ENCODE measurements at places on chromosomes 12 and 14.

DNA sequence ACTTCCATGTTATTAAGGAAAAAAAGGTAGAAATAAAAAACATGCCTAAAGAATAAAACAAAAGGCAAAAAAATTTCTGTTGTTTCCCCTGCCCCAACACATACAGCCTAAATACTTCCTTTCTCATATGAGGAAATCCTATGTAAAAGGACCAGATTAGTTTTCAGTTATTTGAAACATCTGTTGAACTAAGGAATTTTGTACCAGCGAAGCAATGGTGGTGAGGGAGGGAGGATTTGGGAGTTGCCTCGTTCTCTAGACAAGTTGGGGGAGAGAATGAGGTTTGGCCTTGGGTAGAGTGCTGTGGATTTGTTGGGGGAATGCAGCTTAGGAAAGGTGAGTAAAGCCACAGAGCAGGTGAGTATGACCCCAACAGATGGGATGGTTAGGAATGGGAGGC, 141.5 kb upstream of the RFLNA start:
- no peak for DNase-seq

DNA sequence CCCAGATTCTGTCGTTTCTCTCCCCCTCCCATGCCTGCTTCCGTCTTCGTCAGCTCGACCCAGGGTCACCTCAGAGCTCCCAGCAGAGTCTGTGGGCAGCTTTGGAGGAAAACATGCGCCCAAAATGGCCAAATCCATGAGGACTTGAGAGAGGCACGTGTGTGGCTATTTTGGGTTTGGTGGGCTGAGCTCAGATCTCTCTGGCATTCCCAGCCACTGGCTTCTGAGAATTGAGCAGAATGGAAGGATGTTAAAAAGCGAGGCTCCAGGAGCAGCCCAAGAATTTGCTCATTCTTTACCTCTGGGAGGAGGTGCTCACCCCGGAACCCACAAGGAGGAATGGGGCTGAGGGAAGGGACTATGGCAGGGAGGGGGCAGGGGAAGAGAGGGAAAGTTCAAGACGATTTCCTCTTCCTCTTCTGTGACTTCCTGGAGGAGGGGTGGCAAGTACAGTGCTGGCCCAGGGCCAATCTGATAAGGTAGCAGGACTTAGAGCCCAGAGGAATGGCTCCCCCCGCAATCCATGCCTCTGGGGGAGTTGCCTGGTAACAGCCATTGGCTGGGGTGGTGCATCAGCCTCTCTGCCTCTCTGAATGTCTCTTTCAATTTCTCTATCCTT, 20.1 kb downstream of the TSPAN9 start:
- DNase-seq: no peak

DNA sequence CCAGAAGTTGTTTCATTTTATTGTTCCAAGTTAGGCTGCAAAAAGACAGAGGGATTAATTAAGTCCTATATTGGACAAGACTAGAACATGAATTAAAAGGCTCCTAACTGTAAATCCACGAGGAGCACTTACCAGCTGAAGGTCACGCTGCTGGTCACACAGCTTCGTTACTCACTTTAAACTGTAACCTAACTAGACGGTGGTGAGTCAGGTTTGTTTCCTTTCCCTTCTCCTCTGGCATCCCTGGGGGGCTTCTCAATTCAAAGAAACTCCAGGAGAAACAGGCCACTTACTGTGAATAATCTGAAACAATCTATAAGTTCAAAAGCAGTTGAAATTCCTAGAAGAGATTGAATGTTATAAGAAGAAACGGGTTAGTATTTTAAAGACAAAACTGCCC, 331.4 kb downstream of the BCAT1 start:
- DNase-seq: no peak

- no peak for DNase-seq
Measured at GRCh38 chr12:110223777-110224378, 57.2 kb upstream of the ATP2A2 start.

DNA sequence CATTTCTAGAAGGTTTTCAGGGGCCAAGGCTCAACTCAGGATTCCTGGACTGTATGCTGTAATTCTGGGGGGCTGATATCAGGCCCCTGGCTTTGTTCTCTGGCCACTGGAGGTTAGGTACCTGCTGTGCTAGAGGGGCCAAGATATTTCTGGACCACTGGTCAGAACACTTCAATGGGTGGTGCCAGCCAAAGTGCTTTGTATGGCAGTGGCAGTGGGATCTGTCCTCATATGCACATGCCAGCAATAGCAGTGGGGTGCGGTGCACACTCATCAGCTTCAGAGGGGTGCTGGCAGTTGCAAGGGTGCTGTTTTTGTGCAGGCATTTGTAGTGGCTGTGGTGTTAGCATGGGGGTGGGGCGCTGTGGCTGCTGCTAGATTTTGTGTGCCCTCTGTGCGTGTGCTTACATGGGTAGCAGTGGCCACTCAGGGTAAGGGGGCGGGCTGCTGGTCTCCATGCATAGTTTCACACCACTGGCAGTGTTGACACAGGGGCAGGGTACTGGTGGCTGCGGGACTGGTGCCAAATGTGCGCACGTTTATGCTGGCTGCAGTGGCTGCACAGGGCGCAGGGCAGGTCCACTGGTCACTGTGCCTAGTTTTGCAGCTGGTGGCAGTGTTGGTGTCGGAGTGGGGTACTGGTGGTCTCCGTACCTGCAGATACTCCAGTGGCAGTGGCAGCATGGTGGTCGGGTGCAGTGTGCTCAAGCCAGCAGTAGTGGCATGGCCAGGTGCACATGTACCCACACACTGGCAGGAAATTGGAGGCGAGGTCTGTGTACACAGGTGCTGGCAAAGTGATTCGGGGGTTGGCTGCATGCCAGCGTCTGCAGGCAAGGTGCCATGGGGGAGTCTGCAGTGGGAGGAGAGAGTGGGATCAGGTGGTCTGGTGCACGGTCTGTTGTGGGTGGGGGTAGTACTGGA, 12.6 kb downstream of the NOPCHAP1 start:
- no peak for DNase-seq

DNA sequence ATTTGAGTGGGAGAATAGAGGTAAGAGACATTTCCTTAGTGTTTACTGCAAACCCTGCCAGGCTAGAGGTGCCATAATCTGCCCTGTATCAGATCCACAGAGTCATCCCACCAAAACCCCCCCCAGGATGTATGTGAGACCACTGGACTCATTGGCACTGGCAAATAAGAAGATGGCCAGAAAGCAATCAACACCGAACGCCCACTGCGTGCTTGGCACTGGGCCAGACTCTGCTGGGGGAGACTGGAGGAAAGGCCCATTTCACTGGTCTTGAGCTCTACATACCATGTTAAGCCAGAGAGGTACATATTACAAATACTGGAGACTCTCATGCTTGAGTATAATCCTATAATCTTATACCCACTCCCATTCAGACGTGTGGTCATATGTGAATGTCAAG, 44.0 kb downstream of the SMUG1 start:
- no peak for DNase-seq

DNA sequence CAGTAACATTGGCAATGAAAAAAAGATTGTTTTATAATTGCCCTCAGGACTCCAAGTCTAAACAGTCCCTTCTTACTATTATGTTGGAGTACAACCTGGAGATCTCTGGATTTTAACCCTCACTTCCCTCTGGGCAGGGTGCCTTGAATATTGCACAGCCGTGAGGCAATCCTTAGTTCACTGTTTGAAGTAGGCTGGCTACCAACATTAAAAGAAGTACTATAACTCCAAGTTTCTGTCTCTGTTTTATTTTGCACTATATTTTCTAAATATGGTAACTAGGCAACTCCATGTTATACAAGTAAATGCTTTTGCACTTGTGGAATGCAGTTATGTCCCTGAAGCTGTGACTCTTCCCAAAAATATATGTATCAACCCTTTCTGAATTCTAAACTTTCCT, 490.7 kb downstream of the EGLN3 start:
- no peak for DNase-seq

DNA sequence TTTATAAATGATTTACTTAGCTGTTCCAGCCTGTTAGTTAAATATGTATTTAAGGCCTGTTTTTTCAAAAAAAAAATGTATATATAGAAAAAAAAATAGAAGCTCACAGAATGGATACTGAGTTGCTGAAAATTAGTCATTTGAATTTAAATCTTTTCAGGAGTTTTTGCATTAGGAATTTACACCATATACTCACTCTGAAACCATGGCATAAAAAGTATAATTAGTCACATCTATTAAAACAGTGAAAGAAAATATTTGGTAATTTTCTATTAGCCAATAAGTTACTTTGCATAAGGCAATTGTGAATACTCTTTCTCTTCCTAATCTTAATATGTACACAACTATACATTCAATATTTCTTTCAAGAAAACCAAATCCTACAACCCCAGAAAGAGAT, 51.9 kb downstream of the HMGA2 start:
- DNase-seq: no peak

GRCh38 chr14:65346895-65347294, 65.6 kb upstream of the FUT8 start:
- DNase-seq: no peak

- DNase-seq: no peak
Measured at GRCh38 chr12:19234171-19234704, 104.7 kb downstream of the PLEKHA5 start.

- DNase-seq: no peak
Measured at GRCh38 chr12:93991829-93992461, 156.4 kb upstream of the PLXNC1 start.

DNA sequence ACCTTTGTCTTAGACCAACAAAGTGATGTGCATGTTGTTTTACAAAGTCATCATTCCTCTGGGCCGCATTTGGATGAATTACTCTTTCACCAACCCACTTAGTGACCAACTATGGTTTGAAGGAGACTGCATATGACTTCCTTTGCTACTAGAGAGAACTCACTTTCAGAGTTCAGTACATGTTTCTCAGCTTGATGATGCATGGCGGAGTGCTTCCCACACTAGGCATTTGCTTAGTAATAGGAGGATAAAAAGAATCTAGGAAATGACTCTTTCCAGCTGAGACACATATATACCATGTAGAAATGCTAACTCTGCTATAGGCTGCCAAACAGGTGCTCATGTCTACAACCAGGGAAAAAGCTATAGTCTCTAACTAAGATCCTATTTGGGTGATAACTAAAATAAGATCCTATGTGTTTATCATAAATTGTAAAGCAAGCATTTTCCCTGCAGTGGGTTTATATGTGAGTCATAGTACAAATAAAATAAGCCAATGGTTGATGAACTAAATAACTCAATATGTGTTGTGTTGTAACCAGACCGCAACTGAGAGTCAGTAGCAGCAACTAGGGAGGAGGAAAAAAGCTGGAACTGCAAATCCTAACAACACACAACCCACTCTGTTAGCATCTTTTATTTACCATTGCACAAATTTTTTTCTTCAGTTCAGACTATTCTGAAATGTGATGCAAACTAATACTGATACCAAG, 87.2 kb downstream of the TSPAN8 start:
- no peak for DNase-seq

GRCh38 chr12:49664591-49665239, 41.4 kb downstream of the PRPF40B start:
- no peak for DNase-seq

GRCh38 chr12:89183985-89184435, 168.3 kb downstream of the DUSP6 start:
- DNase-seq: no peak

DNA sequence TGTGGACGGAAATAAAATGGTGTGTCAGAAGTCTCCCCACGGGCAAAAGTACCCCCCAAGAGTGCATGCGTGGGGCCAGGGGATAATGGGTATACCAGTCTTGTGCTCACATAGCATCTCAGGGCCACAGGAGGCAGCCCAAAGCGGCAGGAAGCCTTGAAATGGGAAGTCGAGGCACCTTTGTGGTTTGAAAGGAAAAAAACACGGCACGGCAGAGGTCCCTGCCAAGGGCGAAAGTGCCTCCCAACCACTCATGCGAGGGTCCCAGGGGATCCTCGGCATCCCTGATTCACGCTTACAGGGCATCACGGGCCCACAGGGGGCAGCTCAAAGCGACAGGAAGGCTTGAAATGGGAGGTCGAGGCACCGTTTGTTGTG, 583.2 kb downstream of the ALG10 start:
- DNase-seq: no peak

- DNase-seq: no peak
Measured at GRCh38 chr14:75497191-75497590, 25.1 kb upstream of the BATF start.

GRCh38 chr14:76314521-76315034, 61.4 kb upstream of the ESRRB start:
- no peak for DNase-seq

- DNase-seq: no peak
Measured at GRCh38 chr14:92247341-92247740, 75.6 kb upstream of the SLC24A4 start.

DNA sequence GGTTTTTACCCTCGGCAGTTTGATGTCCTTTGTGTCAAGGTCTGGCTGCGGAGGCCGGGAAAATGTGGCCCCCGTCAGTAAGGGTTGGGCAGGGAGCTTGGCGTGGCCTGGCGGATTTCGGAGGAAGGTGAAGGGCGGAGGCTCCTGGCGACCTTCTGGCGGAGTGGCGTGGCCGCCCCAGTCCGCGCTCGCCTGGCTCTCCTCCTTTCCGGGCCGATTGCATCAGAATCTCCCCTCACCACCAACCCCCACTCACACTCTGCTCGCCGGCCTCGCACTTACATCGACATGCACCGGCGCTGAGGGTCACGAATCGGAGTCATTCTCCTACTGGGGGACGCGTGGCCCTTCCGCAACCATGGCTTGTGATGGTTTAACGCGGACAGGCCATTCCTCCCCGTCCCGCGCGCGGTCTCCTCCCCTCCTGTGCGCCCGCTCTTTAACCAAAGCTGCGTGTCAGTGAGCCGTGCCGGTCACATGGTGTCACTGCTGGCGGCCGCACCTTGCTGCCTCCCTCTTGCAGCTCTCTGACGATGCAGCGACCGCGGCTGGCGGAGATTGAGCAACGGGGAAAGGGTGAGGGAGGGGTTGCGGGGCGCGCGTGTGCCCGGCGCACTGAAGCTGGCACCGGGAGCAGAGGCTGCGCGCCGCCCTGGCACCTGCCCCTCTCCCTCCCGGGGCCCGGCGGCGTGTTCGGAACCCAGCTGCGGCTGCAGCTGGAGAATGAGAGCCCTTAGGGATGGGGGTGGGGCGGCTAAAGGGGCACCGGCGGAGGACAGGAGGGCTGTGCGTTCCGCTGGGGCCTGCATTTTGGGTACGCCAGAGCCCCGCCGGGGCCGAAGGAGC, at the start of gene SLC38A1:
Gene SLC38A1 (minus strand): TSS at position 461 of the 846 bp plus-strand sequence. CDS start 29,243 bp downstream, outside the sequence.
- DNase-seq: peak; percentile 61

DNA sequence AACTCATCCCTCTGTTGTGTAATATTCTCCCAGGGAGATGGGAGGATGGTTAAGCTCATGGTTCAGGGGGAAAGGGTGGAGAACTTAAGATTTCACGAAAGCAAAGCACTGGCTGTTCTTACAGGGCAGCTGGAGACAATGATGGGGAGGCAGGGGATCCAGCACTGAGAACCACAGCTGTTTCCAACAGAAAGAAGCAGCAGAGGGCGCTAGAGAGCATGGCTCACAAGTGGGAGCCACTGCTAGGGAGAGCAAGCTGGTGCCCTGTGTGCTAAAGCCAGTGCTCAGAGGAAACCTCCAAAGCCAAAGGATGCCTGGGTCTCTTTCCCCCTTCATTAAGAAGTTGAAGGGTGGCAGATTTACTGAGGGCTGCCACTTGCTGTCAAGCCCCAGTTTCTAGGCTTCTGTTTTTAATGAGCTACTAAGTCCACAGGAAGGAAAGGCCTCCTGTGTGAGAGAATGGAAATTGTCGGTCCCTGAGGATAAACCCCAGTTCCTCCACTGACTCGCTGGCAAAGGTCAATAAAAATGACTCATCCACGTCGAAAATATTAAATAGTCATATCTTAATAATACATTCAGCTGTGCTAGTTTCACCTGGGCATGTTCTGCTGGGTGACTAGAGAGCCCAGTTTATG, 199.7 kb downstream of the ANO2 start:
- DNase-seq: no peak

GRCh38 chr12:128387811-128388422, 120.9 kb downstream of the TMEM132C start:
- DNase-seq: no peak
